ENCODE measurements at places on chromosomes 1 and 21.

DNA sequence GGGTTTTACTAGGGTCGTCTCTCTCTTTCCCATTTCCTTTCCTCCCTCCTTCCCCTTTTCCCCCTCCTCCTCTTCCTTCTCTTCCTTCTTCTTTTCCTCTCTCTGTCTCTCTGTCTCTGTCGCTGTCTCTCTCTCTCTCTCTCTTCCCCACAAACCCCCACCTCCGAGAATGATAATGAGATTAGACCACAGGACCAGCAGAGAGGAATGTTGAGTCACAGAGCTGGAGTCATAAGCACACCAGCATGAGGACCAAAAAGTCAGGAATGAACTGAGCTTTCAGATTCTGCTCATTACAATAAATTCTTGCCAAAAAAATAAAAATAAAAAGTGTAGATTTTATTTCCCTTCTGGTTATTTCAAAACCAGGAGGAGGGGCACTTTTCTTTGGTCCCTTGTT lies 377.4 kb downstream of the LTN1 start:
- peak; percentile 54 for DNase-seq

DNA sequence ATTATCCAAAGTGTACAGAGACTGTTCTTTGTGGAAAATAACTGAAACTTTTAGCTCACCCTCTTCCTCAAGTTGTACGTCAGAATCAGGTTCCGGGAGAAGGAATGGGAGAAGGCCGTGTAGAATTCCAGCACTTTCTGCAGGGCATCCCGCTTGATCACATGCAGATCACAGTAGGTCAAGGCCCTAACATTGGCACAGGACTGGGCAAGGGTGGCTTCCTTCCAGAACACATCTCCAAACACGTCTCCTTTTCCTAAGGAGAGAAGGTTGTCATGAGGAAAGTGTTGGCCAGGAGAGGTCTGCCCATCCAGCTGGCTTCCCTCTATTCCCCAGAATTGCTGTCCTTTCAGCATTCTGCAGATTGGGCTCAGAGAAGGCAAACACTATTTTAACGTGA lies 358.7 kb downstream of the KCNH1 start:
- DNase-seq, result no peak

- DNase-seq, result no peak
Measured at GRCh38 chr21:41632748-41633475, 125.0 kb upstream of the TMPRSS2 start.

- no peak for DNase-seq
Measured at GRCh38 chr1:111148376-111148881, 8.4 kb downstream of the CEPT1 start.

- no peak for DNase-seq
Measured at GRCh38 chr1:15176120-15176519, 22.6 kb downstream of the TMEM51 start.

- DNase-seq, result no peak
Measured at GRCh38 chr1:5120559-5120958, 466.1 kb downstream of the AJAP1 start.

GRCh38 chr1:36159614-36160387 lies 3.8 kb downstream of the MAP7D1 start:
- no peak for DNase-seq

- no peak for DNase-seq
Measured at GRCh38 chr1:184385865-184386311, 941 bp upstream of the C1orf21 start.

DNA sequence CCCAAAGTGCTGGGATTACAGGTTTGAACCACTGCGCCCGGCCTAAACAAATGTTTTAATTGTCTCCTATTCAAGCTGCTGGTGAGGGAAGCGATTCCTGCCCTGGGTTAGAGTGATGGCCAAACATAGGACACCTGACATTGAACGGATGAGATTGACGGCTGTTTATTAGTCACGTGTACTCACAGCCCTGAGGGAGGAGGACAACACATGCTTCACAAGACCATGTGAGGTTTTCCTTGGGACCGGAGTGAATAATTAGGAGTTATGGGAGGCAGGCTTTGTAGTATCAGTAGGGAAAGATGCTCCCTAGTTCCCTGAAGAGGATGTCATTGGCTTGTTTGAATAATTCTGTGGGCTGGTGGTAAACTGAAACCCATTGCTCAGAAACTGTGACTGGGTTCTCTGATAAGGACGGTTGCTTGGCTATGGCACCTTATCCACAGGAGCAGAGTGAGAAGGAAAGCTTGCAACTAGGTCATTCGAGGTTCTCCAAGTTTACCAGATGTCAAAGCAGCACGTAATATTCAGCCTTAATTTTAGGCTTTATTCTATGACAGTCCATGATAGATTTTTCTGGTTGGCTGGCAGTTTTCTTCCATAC lies 245.8 kb downstream of the PLA2G4A start:
- no peak for DNase-seq

DNA sequence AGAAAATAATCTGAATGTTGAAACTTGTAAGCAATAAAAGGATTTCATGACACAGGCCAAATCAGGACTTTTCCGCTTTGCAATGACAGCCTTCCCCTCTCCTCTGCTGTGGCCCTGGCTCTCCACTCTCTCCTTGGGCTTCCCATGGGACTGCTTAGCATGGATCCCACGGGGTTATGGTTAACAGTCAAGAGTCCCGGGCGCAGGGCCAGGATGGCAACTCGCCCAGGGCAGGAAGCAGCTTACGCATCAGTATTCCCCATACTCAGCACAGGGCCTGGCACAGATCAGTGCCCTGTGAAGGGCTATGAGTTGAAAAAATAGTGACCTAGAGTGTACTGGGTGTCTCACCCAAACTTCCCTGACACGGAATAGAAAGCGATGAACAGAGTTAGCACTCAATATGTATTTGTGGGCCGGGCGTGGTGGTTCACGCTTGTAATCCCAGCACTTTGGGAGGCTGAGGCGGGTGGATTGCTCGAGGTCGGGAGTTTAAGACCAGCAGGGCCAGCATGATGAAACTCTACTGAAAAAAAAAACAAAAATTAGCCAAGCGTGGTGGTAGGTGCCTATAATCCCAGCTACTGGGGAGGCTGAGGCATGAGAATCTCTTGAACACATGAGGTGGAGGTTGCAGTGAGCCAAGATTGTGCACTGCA lies 29.1 kb upstream of the GRHL3 start:
- DNase-seq, result peak; percentile 78

DNA sequence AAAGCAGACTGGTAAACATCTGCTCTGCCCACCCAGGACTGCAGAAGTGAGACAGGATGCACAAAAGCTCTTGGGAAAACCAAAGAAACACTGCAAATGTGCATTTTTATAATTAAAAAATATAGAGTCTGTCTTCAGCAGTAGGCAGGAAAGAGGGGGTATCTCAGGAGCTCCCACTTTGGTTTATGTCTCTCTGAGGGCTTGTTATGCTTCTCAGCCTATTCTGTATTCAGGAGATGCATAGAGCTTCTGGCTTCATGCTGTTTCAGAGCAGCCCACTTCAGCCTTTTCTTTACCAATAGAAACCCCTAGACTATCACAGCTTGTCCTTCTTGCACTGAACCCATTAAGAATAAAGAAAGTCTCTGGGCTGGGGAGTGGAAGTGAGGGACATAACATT lies 148.0 kb downstream of the ROR1 start:
- no peak for DNase-seq

- DNase-seq, result no peak
Measured at GRCh38 chr1:68586766-68587165, 89.9 kb upstream of the DEPDC1 start.

GRCh38 chr1:83027511-83027910 lies 971.4 kb downstream of the TTLL7 start:
- DNase-seq, result no peak
